ENCODE measurements at places on chromosomes 4 and X. TPM values are rescaled to one million over a fixed set of nuclear protein-coding genes. Genes with fewer than 3 reads are reported as not detected.

DNA sequence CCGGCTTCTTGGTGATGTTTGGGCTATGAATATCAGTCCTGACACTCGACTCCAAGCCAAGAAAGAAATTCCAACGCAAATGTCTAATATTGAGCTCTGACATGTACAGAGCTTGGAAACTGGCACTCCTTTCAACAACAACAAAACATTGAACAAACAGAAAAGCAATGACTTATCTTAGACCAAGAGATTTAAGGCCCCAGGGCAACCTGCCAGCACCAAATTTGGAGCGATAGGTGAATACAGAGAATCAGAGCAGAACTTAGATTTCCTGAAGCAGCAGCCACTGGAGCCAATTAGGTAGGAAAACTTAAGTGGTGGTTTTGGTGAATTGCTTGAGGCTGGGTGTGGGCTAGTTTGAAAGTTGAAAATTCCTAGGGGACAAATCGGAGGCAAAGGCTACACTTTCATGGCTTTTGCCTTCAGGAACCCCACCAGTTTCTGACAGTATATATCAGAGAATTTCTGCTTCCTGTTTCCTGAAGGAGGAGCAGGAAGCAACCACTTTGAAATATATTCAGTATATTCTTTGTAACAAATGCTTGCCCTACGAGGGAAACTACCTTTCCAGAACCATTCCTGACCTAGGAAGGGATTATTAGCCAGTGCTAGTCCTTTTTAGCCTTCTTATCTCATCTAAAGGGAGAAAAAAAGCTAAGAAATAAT lies 10.1 kb upstream of the FMR1 start:
- DNase-seq = no peak

- no peak for DNase-seq
Observed at GRCh38 chrX:118455013-118455412, 40.6 kb upstream of the DOCK11 start.

GRCh38 chr4:123312951-123313592 lies 83.5 kb upstream of the SPRY1 start:
- no peak for DNase-seq

DNA sequence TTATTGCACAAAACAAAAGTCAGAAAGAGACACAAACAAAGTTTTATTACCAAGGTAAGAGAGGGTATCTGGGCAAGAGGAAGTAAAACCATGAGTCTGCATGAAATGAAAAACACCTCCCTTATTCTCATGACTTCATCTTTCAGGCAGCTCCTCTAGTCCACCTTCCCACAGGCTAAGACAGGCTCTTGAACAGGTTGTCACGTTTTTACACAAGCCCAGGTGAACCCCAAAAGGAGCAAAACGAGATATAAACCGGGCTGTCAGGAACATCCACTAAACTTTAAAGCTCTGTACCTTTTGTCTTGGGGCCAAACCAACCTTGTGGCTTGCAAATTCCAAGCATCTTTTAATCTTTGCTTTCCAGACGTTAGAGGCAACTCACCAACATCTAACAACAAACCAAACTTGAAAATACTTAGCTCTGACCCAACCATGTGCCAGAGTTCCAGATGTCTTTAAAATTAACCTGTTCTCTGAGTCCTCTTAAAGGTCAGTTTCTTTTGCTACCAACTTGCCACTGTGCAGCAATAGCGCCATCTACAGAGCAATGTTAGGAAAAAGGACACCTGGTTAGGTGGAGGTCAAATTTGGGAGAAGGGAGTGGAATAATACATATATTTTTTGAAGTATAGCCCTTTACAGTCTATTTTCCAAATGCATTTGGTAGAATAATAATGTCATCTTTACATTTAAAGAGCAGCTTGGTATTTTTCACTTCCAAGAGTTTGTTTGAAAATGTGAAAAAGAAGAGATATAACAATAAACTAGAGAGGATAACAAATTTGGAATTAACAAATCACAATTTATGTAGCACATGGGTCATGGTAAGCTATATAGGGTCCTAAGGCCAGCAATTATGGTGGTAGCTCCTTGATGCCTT lies 73.1 kb downstream of the QRFPR start:
- DNase-seq = peak; percentile 14

Gene SMIM14
- total RNA-seq = 19.0 TPM

GRCh38 chrX:64204701-64205440 lies 637 bp downstream of the AMER1 start:
- peak; percentile 64 for DNase-seq

DNA sequence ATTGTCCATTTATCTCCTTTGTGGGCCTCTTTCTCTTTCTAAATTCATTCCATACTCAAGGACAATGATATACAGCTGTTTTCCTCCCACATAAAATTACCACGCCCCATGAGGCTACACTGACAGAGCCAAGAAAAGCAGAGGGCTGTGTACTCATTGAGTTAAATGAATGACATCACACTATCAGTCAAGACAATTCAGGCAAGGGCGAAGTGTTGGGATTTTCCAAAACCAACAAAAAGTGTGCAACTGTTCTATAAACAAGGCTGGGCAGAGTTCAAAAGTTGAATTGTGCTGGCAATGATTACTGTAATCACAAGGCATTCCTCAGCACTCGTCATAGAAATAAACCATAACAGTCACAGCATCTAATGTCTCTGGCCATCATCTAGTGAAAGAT lies 799.6 kb upstream of the DIAPH2 start:
- DNase-seq = peak; percentile 71

Gene ARSJ
- total RNA-seq = 41.8 TPM

Gene TMEM255A
- not detected for total RNA-seq

Gene MAGEB5
- total RNA-seq = not detected

GRCh38 chr4:81355136-81355535 lies 116.6 kb downstream of the RASGEF1B start:
- DNase-seq = no peak

GRCh38 chr4:144787365-144788258 lies 141.7 kb downstream of the HHIP start:
- DNase-seq = no peak

Gene SLC39A8
- 2.1 TPM for total RNA-seq
